Cardiac muscle cell (in vitro differentiated cells and primary cell): ENCODE measurements at places on chromosomes 6 and 20. TPM values are rescaled to one million over a fixed set of nuclear protein-coding genes. Genes with fewer than 3 reads are reported as not detected.

DNA sequence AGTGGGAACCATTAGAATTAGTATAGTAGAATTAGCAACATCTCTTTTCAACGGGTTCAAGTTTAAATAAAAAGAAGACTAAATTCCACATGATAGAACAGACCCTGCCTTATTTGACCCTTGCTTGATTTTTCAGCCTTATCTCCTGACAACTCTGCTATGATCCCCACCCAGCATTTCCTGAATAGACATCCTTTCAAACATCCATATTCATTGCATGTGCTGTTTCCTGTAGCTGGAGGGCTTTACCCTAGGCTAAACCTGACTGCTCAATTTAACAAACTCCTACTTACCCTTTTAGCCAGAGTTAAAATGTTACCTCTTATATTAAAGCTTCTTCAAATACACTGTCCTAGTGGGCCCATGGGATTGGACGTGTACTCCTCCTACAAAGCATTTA, 594.8 kb upstream of the ARID1B start:
- no peaks in the 10 kb centered on the region for H3K4me1 ChIP-seq
- H3K4me3 ChIP-seq: no peak overlapping the region
- no peaks in the 10 kb centered on the region for H3K27me3 ChIP-seq
- H3K36me3 ChIP-seq: no peaks in the 10 kb centered on the region
- no peak for DNase-seq

DNA sequence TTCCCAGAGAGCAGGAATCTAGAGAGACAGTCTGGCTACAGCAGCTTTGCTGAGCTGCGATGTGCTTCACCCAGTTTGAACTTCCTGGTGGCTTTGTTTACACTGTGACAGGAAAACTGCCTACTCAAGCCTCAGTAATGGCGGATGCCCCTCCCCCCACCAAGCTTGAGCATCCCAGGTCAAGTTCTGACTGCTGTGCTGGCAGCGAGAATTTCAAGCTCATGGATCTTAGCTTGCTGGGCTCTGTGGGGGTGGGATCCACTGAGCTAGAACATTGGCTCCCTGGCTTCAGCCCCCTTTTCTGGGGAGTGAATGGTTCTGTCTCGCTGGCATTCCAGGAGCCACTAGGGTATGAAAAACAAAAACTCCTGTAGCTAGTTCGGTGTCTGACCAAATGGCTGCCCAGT, 91.0 kb upstream of the ESR1 start:
- H3K27me3 ChIP-seq: no peaks in the 10 kb centered on the region
- no peaks in the 10 kb centered on the region for H3K36me3 ChIP-seq
- H3K27ac ChIP-seq: no peak overlapping the region
- DNase-seq: peak; percentile 4
- no peak overlapping the region for H3K4me3 ChIP-seq
- no peaks in the 10 kb centered on the region for H3K4me1 ChIP-seq

Gene EPB41L2
- 9.6 and 24.0 TPM in 2 replicates for total RNA-seq

Gene HAO1
- not detected in 2 replicates for total RNA-seq

- DNase-seq: peak; percentile 59
- no peak overlapping the region for H3K4me3 ChIP-seq
- no peaks in the 10 kb centered on the region for H3K36me3 ChIP-seq
- no peaks in the 10 kb centered on the region for H3K27me3 ChIP-seq
- no peaks in the 10 kb centered on the region for H3K4me1 ChIP-seq
These were observed 5.2 kb downstream of the OCSTAMP start for GRCh38 chr20:46545077-46545826.
